ENCODE measurements at places on chromosomes 4 and X.

- DNase-seq: no peak
Measured at GRCh38 chrX:74536832-74537371, 77.5 kb downstream of the RLIM start.

DNA sequence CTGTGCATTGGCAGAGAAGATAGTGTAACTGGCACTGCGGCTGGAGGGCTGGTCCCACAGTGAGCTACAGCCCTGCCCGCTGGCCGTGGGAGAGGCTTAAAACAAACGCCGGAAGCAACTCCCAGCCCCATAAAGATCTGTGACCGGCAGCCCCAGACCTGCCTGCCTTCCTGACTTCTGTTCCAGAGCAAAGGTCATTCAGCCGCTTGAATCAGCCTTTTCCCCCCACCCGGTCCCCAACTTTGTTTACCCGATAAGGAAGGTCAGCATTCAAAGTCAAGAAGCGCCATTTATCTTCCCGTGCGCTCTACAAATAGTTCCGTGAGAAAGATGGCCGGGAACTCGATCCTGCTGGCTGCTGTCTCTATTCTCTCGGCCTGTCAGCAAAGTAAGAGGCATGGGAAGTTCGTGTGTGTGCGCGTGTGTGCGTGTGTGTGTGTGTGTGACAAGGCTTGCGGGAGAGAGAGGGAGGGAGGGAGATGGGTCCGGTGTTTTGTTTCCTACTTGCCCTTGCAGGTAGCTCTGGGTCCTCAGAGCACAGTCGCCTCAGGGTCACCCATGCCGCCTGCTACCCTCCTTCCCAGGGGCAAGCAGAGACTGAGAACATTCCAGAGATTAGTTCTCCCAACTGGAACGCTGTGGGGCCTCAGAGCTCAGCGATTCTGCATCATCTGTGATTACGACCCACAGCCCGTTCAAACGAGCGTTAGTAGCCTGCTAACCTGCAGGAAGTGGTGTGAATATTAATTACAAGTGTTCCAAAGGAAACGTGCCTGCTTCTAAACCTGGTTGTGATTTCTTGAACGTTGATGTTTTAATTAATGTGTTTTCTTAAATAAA is at the start of gene MGST2:
Gene MGST2 (plus strand): TSS at position 130 of the 840 bp plus-strand sequence. CDS start 201 bp downstream, at position 331.
- DNase-seq: no peak

GRCh38 chrX:39728025-39728424 is 369.7 kb downstream of the BCOR start:
- DNase-seq: no peak

DNA sequence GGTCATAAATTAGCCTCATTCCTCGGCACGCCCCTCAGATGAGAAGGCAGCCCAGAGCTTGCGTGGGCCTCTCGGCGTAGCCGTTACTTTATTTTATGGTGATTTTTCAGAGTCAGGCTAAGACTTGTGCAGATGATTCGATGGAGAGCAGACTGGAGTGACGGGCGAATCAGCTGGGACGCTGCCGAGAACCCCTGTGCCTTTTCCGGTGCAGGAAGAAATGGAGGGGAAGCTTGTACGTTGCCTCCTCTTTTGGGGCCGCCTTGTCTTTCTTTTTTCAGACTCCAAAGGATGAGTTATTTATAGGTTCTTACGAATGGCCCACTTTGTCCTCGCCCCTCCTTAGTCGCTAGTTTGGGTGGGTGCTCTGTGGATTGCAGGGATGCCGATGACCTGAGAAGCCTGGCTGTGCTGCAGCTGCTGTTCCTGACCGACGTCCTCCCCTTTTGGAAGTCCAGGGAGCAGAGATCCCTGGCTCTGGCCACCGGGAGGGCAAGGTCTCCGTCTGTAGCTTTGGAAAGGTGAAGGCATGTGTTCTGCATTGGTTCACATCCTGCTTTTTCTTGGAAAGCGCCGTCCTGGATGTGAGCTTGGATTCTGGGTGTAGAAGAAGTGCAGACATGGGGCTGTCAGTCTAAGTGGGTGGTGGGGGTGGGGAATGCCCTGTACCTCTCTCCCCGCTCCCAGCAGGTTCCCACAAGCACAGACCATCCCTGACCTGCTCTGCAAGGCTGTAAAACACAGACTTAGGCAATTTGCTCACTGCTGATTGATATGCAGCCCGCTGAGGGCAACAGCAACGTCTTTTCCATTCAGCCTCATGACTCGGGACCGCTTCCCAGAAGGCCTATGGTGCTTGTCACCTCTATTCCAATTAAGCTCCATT is 9.3 kb downstream of the SORCS2 start:
- no peak for DNase-seq

GRCh38 chrX:150476164-150476699 is 92.2 kb upstream of the MTM1 start:
- no peak for DNase-seq

DNA sequence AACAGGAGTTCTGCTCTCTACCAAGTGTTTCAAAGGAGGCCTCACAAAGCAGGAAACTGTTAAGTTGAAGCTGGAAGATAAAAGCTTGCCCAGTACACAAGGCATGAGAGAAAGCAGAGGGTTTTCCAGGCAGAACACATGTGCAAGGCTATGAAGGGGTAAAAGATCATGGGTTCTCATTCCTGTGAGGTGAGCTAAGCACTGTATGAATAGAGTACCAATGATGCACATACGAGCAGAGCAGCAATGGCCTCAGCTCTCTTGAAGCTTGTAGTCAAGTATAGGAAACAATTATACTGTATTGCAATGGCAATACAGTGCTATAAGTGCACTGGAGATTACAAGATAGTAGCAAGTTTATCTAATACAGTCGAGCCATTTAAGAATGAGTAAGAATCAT is 18.0 kb downstream of the TTC29 start:
- no peak for DNase-seq

GRCh38 chrX:103056902-103057301 is 7.1 kb downstream of the BEX1 start:
- DNase-seq: no peak

DNA sequence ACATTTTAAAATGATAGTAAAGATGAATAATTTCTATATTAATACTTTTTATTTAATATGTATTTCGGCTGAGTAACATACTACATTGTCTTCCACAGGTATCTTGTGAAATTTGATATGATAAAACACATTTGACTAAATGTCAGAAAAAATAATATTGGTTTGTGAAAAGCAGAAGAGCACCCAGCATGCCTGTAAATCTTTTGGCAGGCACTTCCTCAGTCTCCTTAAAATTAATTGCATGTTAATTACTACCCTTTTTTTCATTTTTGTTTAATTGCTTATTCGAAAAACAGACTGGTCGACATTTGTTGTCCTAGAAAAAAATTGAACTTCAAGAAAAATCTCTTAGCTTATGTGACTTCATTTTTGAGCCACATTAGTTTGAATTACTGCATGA is 40.6 kb downstream of the CLCN3 start:
- DNase-seq: no peak
